ENCODE measurements at places on chromosomes 1 and 21. TPM values are rescaled to one million over a fixed set of nuclear protein-coding genes. Genes with fewer than 3 reads are reported as not detected.

Gene DYNLT4
- polyA plus RNA-seq, result not detected

Gene MAP10
- 1.3 TPM for polyA plus RNA-seq

Gene NUF2
- polyA plus RNA-seq, result 1.2 TPM

Gene ADORA3
- polyA plus RNA-seq, result 0.44 TPM

Gene NUAK2
- 91.9 TPM for polyA plus RNA-seq

Gene DCDC2B
- polyA plus RNA-seq, result not detected

Gene RAB25
- polyA plus RNA-seq, result 2.9 TPM

Gene C1orf52
- polyA plus RNA-seq, result 22.3 TPM

Gene NBPF6
- polyA plus RNA-seq, result not detected

Gene SH3GLB1
- polyA plus RNA-seq, result 42.1 TPM

Gene CASQ2
- polyA plus RNA-seq, result not detected

Gene CEP104
- polyA plus RNA-seq, result 18.3 TPM

Gene SIM2
- polyA plus RNA-seq, result not detected

Gene DHRS3
- polyA plus RNA-seq, result 1.5 TPM

Gene C1orf115
- polyA plus RNA-seq, result 13.7 TPM

Gene BATF3
- polyA plus RNA-seq, result 0.80 TPM

Gene TCHHL1
- not detected for polyA plus RNA-seq

Gene SLC30A10
- not detected for polyA plus RNA-seq

Gene ADORA1
- not detected for polyA plus RNA-seq

Gene XKR8
- polyA plus RNA-seq, result 17.0 TPM

Gene CNKSR1
- polyA plus RNA-seq, result 2.2 TPM

Gene KLHDC8A
- polyA plus RNA-seq, result 0.20 TPM

Gene MROH7
- polyA plus RNA-seq, result not detected

Gene SVBP
- polyA plus RNA-seq, result 47.1 TPM

Gene SLAMF9
- not detected for polyA plus RNA-seq

Gene MLLT11
- 1.5 TPM for polyA plus RNA-seq

Gene TMEM269
- not detected for polyA plus RNA-seq

Gene C1orf226
- polyA plus RNA-seq, result not detected

Gene C1QA
- not detected for polyA plus RNA-seq

Gene FAM72C
- not detected for polyA plus RNA-seq

Gene RHD
- 0.19 TPM for polyA plus RNA-seq

Gene FCRL3
- polyA plus RNA-seq, result 84.5 TPM

Gene IFNLR1
- 11.5 TPM for polyA plus RNA-seq

Gene AMPD1
- polyA plus RNA-seq, result 0.21 TPM

Gene NR0B2
- not detected for polyA plus RNA-seq

Gene BMP8B
- polyA plus RNA-seq, result 0.14 TPM

Gene LRP8
- polyA plus RNA-seq, result 0.95 TPM

Gene BEND5
- 31.5 TPM for polyA plus RNA-seq

Gene SPRR3
- polyA plus RNA-seq, result not detected

Gene SLC35F3
- not detected for polyA plus RNA-seq

Gene ELAVL4
- not detected for polyA plus RNA-seq

Gene KPNA6
- 15.9 TPM for polyA plus RNA-seq

All from IgD-negative memory B cell (primary cell).